MM.1S (cell line): ENCODE measurements at places on chromosomes 2 and 18.

DNA sequence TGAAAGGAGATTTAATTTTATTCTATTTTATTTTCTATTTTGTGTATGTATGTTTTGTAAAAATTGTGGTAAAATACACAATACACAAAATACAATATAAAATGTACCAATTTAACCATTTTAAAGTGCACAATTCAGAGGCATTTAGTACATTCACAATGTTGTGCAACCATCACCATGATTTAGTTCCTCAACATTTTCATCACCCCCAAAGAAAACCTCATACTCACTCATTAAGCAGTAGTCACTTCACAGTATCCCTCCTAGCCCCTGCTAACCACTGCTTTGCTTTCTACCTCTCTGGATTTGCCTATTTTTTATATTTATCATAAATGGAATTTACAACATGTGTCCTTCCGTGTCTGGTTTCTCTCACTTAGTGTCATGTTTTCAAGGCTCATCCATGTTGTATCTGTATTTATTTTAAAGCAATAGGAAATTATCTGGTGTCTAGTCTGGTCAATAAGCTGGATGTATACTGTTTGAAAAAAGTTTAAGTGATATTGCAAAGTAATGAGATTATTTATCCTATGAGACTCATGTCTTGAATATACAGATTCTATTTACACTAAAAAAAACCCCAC, 77.9 kb upstream of the GLS start:
- no peak for DNase-seq

DNA sequence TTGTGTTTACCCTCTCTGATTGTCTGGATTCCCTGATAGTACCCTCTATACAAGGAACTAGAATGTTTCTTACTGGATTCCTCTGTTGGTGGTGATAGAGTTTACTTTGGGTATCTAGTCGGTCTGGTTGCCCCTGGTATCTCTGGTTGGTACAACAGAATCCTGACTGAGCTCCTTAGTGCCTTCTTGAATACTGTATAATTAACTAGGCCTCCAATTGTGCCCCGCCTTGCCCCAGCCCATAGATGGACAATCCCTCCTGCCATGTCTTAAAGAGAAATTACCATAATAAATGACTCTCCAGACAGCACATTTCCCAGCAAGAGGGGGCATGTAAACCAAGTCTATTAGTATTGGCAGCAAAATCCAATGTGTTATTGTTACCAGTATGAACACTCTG, 2.3 kb downstream of the SCN1A start:
- DNase-seq = no peak

DNA sequence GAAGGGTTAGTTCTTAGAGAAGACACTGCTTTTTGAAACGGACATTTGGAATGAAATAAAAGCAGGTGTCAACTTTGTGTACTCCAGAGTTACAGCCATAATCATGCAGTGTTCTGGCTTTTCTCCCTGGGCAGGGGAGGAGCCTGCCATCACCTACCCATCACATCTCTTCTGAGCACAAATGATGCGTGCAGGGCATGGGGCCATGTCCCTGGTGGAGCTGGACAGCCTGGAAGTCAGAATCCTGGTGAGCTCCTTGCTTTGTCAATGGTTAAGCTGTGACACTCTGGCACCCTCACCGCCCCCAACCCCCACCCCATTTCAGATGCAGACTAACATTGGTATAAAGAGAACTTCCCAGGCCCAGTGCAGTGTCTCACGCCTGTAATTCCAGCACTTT, 53.1 kb downstream of the PDCL3 start:
- DNase-seq = no peak

DNA sequence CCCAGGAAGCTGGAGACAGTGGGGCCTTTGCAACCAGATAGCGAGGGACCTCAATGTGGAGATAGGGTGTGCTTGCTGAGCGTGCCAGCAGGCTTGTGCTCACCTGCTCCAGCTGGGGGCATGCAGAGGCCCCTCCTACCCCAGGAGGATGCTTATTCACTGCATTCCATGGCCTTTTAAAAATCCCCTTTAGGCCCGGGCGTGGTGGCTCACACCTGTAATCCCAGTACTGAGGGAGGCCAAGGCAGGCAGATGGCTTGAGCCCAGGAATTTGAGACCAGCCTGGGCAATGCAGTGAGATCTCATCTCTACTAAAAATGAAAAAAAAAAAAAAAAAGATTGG, 54.5 kb downstream of the ODC1 start:
- no peak for DNase-seq

DNA sequence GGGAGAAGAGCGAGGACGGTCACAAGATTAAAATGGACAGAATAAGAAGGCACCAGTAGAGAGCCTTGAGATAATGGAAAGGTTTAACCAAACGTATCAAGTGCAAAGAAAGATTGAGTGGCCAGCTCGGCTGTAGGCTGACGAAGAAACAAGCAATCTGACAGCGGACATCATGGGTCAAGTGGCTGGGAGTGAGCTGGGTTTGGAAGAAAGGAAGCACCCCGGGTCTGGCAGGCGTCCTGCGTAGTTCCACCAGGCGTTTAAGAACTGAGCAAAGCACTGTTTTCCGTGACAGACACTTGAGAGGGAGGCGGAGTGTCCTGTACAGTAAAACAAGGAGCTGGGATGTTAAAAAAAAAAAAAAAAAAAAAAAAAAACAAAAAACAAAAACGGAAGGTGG, 27.1 kb downstream of the DAPL1 start:
- no peak for DNase-seq

DNA sequence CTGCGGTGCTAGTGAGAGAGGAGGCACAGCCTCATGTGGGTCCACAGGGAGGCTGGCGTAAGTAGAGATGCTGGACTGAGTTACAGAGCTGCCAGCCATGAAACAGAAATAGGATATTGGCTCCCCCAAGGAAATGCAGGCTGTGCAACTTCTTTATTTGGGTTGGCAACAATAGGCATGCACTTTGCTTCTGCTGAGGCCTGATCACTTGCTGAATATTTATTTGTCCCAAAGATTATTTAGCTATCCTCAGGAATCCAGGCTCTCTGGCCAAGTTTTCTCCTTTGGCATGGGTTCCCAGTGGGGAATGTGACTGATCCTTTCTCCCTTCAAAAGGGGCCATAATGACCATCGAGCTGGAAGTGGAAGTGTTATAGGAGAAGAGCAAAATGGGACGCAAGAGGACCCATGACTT, 60.0 kb downstream of the MAPK4 start:
- no peak for DNase-seq

- DNase-seq = no peak
Measured at GRCh38 chr18:13895505-13896033, 19.8 kb downstream of the MC2R start.

- no peak for DNase-seq
Measured at GRCh38 chr2:208103616-208104015, 20.7 kb downstream of the CRYGD start.

DNA sequence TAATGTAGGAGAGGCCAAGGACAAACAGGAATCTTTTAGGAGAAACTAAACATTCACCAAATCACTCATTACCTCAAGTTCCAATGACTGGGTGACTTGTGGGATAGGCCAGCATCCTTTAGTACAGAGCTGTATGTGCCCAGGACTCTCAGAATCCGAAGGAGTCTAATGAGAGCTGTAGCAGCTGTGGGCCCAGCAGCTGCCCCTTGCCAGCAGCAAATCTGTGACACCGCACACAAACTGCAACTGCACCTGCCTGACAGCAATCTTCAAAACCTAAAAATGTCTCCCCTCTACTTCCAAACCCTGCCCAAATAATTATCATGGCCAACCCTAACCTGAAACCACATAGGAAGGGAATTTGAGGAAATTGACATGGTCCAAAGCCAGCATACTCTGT, 44.5 kb upstream of the ACVR2A start:
- DNase-seq = no peak
